Activated CD8-positive, alpha-beta memory T cell treated with anti-CD3 and anti-CD28 coated beads for 48 hours (primary cell): ENCODE measurements at places on chromosomes 5 and 9.

- no peak for DNase-seq
Observed at GRCh38 chr9:21121595-21122251, 19.9 kb downstream of the IFNW1 start.

DNA sequence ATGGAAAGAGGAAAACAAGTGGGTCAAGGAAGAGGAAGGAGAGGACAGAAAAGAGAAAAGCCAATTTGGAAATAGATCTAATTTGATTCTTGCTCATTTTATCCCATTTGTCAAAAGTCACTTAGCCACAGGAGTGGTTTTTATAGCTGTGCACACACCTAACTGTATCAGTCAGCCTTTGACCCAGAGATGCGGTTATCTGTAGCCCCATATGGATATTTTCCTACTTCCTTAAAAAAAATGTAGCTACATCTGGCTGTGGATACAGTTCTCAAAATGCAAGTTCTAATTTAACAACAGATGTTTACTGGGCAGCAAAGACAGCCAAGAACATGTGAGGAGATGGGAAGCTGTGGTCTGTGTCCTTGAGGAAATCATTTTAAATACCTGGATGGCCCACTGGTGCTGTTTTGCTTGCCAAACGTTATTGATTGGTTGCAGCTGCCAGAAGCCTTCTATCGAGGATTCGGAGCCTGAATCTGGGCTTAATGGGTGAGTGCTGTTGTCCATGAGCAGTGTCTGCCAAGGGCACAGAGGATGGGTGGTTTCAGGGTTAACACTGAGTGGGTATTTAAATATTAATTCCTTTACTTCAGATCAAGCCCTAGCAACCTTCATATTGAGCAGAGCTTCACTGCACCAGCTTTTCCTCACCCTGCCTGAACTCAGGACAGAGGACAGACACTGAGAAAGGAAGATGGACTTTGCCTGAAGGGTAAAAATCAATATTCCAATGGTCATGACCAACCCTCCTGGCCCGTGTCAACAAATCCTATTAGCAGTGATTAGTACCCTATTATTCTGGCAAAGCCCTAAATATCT lies 92.2 kb downstream of the APBA1 start:
- DNase-seq, result no peak

DNA sequence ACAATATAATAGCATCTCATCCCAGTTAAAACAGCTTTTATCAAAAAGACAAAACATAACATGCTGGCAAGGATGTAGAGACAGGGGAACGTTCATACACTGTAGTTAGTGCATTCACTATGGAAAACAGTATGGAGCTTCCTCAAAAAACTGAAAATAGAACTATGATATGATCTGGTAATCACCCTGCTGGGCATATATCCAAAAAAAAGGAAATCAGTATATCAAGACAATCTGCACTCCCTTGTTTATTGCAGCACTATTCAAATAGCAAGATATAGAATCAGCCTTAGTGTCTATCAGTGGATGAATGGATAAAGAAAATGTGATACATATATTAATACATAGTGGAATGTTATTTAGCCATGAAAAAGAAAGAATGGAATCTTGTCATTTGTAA lies 88.5 kb downstream of the PBX3 start:
- no peak for DNase-seq

- no peak for DNase-seq
Observed at GRCh38 chr5:136766456-136766855, 401.1 kb upstream of the TRPC7 start.

DNA sequence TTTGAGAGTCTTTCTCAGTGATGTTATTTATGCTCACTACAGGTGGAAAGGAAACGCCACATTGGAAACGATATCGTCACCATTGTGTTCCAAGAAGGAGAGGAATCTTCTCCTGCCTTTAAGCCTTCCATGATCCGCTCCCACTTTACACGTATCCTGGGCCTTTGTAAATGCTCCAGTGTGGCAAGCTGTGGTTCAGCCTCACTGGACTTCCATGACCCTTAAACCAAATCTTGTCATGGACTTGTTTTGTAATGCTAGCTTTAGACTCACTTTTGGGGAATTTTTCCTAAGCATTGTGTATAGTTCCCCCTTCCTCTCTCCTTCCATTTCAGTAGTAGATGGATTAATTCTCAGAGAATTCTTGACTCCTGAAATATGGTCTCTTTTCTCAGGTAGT lies 60.9 kb upstream of the SLC2A8 start:
- DNase-seq, result no peak

- no peak for DNase-seq
Observed at GRCh38 chr5:153256-153655, 38.0 kb upstream of the LRRC14B start.

GRCh38 chr9:96486386-96487028 lies 36.5 kb downstream of the HABP4 start:
- no peak for DNase-seq

- DNase-seq, result no peak
Observed at GRCh38 chr9:114412048-114412683, 24.4 kb upstream of the AKNA start.

DNA sequence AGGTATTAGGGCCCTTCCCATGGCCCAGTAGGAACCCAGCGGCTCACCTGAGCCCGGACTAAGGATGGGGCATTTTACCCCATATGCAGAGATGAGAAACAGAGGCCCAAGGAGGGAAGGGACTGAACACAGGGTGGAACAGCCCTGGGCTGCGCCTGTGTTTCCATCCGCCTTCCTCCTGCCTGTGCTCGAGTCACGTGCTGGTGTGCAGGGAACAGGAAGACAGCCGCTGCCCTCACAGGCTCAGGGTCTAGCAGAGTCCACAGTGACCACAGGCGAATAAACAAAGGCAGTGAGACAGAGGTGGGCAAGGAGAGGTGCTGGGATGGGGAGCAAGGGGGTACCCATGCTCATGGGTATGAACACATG lies 129.4 kb downstream of the C9orf50 start:
- DNase-seq, result no peak

DNA sequence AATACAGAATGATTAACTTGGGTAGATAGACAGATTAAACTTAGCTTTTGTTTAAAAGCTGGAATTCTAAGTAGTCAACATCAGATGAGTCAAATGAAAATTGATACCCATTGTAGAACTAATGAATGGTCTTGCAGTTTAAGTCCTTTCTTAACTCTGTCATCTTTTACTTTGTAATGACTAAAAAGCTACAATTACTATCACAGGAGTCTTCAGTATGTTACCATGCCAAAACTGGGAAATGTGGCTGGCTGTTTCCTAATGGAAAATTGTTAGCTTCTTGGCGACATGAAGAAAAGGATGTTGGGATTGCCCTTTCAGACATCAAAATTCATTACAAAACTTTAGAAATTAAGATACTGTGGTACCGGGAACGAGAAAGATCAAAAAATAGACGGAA lies 20.2 kb upstream of the ANXA1 start:
- no peak for DNase-seq

DNA sequence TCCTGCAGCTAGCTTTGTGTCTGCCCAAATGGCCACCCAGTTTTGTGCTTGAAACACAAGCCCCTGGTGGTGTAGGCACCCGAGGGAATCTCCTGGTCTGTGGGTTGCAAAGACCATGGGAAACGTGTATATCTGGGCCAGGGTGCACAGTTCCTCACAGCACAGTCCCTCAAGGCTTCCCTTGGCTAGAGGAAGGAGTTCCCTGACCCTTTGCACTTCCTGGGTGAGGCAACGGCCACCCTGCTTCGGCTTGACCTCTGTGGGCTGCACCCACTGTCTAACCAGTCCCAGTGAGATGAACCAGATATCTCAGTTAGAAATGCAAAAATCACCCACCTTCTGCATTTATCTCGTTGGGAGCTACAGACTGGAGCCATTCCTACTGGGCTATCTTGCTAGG lies 865.0 kb upstream of the ACO1 start:
- no peak for DNase-seq

- DNase-seq, result no peak
Observed at GRCh38 chr5:170006021-170006420, 25.7 kb upstream of the INSYN2B start.

GRCh38 chr9:98372077-98372836 lies 116.8 kb upstream of the TBC1D2 start:
- no peak for DNase-seq

- DNase-seq, result no peak
Observed at GRCh38 chr5:5364932-5365331, 57.5 kb upstream of the ICE1 start.

DNA sequence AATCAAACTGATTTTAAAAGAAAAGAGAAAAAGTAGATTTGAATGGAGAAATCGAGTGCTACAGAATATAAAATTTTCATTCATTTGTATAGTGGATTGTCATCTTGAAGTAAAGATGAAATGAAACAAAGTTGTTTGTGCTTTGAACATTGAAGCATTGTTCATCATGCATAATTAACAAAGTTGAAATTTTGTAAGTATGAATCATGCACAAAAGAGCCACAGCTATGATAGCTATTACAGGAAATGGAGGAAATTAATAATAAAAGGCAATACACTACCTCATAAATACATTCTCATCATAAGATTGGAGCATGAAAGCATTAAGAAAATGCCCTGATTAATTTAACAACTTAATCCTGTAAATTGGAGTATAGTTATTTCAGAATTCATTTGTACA lies 153.4 kb upstream of the TLX3 start:
- no peak for DNase-seq

DNA sequence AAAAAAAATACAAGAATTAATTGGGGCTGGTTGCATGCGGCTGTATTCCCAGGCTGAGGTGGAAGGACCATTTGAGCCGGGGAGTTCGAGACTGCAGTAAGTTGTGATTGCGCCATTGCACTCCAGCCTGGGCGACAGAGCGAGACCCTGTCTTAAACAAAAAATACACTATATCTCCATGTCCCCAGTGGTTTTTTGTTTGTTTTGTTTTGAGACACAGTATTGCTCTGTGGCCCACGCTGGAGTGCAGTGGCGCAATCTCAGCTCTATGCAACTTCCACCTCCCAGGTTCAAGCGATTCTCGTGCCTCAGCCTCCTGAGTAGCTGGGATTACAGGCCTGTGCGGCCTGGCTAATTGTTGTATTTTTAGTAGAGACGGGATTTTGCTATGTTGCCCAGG lies 1.2 kb downstream of the COQ4 start:
- no peak for DNase-seq

GRCh38 chr5:105670596-105670995 lies 2000.1 kb downstream of the EFNA5 start:
- no peak for DNase-seq

GRCh38 chr9:136318111-136318775 lies 9.1 kb upstream of the GPSM1 start:
- DNase-seq, result no peak

DNA sequence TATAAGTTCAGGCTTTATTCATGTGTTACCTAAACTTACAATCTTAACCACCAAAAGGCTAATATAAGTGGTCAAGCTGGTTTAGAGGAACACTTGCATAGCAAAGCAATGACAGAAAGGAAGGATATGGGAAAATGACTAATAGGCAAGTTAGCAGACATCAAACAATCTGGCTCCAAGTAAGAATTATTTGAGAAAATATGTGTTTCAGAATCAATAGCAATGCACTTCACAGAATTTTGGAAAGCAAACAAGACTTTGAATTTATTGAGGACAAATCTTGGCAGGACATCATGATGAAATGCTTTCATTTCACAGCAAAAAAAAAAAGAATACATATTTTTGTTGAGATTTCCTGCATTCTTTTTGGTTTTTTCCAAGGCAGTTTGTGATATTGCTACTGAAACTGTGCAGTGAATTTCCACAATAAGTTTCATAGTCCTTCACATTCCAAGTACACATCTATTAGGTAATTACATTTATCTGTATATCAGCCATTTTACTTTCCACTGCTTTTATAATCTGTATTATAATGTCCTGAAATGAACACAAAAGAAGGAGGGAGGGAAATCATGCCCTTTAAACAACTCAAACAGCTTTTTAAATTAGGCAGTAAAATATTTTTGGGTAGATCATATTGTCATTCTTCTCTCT lies 417.9 kb downstream of the NR2F1-AS1 start:
- no peak for DNase-seq

GRCh38 chr9:14561929-14562405 lies 131.3 kb downstream of the ZDHHC21 start:
- no peak for DNase-seq

- DNase-seq, result no peak
Observed at GRCh38 chr5:165457859-165458481, 1952.6 kb downstream of the MAT2B start.

GRCh38 chr5:115623658-115624057 lies 2.2 kb downstream of the TMED7 start:
- no peak for DNase-seq

GRCh38 chr5:64811050-64811640 lies 42.4 kb downstream of the CWC27 start:
- DNase-seq, result no peak

DNA sequence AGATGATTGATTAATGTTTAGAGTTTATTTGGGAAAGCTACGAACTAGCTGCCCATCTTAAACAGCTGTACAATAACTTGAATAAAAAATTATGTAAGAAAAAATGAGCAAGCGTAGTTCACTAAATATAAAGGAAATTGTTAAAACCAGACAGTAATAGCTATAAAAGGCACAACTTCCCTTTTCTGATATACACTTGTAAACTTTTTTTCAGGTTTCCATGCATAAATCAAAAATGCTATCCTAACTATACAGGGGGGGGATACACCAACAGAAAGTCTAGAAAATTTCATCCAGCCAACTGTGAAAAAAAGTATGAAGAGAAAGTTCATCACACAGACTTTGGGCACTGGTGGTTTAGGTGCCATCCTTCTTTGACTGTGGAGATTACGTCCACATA lies 122.3 kb downstream of the NR3C1 start:
- DNase-seq, result no peak

DNA sequence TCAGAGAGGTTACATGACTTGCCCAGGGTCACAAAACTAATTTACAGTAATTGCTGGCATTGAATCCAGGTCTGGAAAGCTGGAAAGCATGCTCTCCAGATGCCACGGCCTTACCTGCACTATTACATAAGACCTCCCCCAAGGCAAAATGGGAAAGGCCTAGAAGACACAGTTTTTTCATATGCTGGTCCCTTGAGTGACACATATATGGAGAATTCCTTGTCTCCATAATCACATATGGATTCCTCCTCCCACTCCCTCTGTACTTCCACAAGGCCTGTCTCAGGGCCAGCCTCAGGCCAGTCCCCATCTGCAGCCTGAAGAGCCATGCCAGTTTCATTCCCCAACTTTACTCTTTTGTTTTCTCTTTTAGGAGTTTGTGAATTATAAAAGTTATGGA lies 28.6 kb upstream of the MEIKIN start:
- DNase-seq, result no peak

GRCh38 chr5:72597456-72597948 lies 90.3 kb upstream of the ZNF366 start:
- no peak for DNase-seq

DNA sequence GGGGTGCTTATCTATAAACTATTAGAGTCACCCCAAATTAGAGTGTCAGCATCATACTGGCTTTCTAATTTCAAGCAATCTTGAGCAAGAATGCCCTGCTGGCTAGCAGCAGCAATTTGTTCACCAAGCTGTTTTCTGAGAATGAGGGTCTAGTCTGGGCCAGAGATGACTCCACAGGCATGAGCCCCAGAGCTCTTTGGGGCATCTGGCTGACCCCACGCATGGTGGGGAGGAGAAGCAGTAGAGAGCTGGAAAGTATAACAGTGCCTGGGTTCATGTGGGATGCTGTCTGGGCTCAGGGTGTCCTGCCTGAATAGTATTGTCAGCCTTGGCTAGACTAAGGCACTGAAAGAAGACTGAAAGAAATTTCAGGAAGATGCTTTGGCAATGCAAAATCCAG lies 64.9 kb downstream of the C6 start:
- DNase-seq, result no peak
